ENCODE measurements at places on chromosomes 7 and 10.
A peak's percentile ranks its signal among the peaks of the same experiment; 100 is the strongest.

GRCh38 chr10:88270871-88271713, 312.0 kb downstream of the RNLS start:
- DNase-seq, result peak; percentile 86

DNA sequence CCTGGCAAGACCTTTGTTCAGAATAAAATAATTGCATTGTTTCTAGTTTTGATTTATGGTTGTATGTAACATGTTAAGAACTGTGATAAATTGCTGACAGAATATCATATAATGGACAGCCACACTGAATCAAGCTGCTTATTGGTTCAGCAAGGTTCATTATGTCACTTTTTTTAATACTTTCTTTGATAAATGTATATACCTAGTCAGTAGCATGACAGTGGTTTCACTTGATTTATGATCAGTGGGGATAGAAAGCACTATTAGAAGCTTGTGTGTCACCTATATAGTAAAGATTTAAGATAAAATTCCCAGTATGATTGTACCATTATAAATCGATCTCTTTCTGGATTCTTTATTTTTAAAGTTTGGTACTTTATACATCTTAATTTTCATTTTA, 4.5 kb downstream of the BUB3 start:
- no peak for DNase-seq

- DNase-seq, result no peak
Observed at GRCh38 chr7:5283421-5284303, 919 bp downstream of the SLC29A4 start.

- no peak for DNase-seq
Observed at GRCh38 chr10:86480571-86480970, 41.0 kb downstream of the WAPL start.

DNA sequence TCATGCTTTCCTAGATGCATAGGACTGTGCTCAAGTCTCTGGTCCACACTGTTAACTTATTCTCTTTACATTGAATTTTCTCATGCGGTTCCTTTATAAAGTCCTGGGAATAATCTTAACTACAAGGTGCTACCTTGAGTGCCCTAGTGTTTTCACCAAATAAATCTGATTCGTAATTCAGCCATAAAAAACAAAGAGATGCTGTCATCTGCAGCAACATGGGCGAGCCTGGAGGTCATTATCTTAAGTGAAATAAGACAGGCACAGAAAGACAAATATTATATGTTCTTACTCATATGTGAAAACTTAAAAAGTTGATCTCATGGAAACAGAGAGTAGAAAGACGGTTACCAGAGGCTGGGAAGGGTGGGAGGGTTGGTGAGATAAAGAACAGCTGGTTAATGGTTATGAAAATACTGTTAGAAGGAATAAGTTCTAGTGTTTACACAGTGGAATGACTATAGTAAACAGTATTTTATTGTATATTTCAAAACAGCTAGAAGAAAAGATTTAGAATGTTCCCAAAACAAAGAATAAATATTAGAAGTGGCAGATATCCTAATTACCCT, 38.3 kb downstream of the NT5C3A start:
- DNase-seq, result no peak

- peak; percentile 38 for DNase-seq
Observed at GRCh38 chr7:102412548-102412947, 16.4 kb downstream of the PRKRIP1 start.

GRCh38 chr10:21511095-21511570, 14.3 kb downstream of the SKIDA1 start:
- peak; percentile 15 for DNase-seq

DNA sequence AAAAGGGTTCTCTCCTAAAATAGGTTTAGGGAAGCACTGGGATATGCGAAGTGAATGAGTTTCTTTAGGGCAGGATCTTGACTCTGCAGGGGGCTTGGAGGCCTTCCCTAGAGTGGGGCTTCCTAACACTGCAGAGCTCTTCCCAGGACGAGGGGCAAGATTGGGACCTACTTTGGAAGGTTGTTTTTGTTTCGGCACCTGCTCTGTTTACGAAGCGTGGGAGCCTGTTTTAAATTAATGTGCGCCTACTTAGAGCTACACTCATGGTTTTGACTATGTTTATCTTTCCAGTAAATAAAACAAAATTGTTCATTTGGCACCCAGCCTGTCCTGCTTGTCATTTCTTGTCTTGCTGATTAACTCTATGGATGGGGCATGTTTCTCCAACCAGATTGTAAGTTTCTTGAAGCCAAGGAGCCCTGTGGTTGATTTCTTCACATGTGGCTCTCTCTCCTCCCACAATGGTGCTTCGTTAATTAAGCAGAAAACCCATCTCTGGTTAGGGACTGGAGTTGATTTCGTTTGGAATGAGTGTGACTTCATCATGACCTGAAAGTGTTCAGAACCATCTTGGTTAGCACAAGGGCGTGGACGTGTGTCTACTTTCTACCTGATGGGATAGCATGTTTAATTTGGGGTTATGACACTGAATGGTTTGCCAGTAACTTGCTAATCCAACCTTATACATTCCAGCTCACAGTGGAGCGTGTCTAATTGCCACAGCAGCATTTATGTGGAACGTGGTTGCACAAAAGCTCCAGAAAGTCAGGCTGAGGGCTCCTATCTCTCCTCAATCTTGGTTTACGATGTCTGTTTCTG, 98.1 kb downstream of the TCF7L2 start:
- peak; percentile 50 for DNase-seq

DNA sequence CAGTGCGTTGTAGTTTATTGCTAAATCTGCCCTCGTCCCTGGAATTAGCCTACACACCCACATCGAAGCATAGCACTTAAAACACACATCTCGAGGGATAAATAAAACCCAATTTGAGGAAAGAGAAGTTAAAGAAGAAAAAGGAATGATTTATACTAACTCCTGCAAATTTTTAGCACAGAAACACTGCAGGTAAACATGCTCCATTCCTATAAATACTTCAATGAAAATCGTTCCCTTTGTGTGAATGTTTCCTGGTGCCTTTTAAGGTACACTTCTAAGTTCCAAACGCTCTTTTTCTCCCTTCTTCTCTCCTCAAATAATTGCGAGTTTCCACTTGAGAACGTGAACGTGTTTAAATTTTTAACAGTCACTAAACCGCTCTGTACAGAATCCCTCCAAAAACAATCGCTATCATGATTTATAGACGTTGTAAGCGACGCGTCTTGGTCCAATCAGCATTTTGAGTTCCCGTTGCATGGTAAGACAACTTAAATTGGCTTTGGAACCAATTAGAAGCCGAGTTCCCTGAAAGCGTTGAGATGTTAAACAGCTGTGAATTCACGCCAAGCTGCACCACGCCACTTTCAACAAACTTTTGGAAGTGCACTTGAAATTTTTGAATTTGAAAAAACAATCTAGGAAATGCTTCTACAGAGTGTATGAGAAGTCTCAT, 12.5 kb upstream of the EBLN1 start:
- DNase-seq, result peak; percentile 70

- peak; percentile 61 for DNase-seq
Observed at GRCh38 chr10:178208-178607, 43.0 kb downstream of the ZMYND11 start.

Data from astrocyte of the spinal cord (primary cell).